Thymus (tissue), 14 donors: ENCODE measurements at places on chromosomes 2 and 18.

DNA sequence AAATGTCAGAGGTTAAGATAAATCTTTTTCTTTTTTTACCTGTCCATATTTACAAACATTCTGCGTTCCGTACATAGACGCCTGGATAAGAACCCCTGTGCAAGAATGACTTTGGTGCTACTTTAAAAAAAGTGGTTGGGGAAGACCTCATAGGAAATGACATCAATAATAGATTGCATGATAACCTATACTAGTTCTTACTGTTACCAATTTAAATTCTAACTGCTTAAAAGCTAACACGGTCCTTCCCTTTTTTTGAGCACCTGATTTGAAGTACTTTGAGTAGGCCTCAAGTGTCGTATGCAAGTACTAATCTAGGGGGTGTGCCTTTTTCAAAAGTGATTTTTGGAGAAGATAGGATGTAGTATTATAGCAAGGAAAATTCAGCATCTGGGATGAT, 2.1 kb downstream of the SLC39A10 start:
- peak; percentile 61 for DNase-seq

GRCh38 chr2:231604101-231604684, 11.5 kb downstream of the TEX44 start:
- peak; percentile 45 for DNase-seq

DNA sequence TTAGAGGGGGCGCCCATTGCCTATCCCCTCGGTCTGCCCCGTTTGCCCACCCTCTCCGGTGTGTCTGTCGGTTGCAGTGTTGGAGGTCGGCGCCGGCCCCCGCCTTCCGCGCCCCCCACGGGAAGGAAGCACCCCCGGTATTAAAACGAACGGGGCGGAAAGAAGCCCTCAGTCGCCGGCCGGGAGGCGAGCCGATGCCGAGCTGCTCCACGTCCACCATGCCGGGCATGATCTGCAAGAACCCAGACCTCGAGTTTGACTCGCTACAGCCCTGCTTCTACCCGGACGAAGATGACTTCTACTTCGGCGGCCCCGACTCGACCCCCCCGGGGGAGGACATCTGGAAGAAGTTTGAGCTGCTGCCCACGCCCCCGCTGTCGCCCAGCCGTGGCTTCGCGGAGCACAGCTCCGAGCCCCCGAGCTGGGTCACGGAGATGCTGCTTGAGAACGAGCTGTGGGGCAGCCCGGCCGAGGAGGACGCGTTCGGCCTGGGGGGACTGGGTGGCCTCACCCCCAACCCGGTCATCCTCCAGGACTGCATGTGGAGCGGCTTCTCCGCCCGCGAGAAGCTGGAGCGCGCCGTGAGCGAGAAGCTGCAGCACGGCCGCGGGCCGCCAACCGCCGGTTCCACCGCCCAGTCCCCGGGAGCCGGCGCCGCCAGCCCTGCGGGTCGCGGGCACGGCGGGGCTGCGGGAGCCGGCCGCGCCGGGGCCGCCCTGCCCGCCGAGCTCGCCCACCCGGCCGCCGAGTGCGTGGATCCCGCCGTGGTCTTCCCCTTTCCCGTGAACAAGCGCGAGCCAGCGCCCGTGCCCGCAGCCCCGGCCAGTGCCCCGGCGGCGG, 1.7 kb downstream of the MYCN start:
- peak; percentile 45 for DNase-seq

GRCh38 chr2:19158896-19159295, 199.5 kb downstream of the OSR1 start:
- DNase-seq, result no peak

DNA sequence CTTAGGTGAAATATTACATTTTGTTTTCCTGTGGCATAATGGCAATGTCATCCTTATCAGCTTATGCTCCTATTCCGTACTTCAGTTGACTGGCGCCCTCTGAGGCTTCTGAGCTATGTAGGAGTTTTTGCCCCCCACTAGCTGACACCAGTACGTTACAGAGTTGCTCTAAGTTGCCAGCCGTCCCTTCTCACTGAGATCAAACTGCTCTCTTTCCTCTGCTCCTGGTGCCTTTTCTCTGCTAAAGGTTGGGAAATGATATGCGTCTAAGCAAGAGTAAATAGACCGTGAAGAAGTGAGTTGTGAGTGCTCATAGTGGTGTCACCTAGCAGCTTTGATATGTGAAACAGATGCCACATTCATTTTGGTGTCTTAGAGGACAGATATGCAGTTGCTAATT, 99.2 kb downstream of the RAPGEF4 start:
- no peak for DNase-seq

GRCh38 chr2:42068571-42069178, 20.9 kb downstream of the PKDCC start:
- DNase-seq, result no peak
